NCI-H2081 treated with DMSO at 0.1 percent for 48 hours (cell line): ENCODE measurements at places on chromosomes 6 and 20.

DNA sequence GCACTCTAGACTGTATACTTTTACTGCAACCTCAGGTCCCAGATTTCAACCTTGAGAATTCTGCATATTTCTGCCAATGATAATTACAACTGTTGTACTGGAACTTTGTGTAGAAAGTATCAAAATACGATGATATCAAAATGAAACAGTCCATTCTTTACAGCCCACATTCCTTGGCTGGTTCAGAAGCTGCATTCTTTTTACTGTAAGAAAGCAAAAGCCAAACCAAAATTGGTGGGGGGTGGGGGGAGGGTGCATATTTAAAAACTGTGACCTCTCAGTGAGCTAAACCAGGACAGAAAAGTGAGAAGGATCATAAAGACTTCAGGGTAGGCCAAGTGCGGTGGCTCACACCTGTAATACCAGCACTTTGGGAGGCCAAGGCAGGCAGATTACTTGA is 41.8 kb upstream of the UBR2 start:
- DNase-seq = no peak

DNA sequence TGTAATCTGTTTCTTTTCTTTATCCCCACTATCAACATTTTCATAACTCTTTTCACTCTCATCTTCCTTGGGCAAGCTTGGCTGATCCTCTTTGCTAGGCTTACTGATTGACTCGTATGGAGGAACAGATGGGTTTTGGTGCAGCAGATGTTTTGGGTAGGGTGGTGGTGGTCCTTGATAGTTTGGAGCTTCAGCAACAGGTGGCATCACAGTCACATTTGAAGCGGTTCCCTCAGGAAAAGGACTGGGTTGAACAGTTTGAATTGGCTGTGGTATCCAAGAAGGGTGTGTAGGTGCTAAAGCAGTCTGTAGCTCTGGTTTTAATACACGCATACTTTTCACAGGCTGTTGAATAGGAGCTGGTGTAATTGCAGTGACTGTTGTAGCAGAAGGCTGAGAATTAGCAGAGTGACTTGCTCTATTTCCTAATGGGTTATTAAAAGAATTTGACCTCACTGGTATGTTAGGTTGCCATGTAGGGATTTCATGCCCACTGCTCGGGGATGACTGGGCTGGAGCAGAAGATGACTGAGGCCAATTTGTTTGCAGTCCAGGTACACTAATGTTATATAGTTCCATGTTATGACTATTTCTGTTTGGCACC is 34.5 kb downstream of the LATS1 start:
- DNase-seq = no peak

GRCh38 chr6:11514672-11515071 is 22.9 kb upstream of the TMEM170B start:
- no peak for DNase-seq

DNA sequence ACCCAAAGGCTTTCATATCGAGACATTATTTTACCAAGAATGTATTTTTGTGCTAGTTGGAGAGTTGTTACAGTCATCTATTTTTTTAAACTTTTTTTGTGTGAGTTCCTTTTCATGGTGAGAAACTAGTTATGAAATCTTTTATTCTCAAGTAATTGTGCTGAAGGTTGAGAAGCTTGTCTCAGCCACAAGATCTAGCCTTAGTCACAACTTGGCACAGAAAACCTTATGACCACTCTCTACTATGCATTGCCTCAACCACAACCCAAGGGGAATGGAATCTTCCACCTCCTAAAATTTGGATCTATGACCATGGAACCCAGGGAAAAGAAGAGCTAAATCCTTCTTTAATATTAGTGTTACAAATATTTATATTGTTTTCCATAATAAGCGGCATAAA is 58.5 kb downstream of the HS3ST5 start:
- no peak for DNase-seq
